HS-5 (cell line): ENCODE measurements at places on chromosomes 12 and 14.
A peak's percentile ranks its signal among the peaks of the same experiment; 100 is the strongest.

DNA sequence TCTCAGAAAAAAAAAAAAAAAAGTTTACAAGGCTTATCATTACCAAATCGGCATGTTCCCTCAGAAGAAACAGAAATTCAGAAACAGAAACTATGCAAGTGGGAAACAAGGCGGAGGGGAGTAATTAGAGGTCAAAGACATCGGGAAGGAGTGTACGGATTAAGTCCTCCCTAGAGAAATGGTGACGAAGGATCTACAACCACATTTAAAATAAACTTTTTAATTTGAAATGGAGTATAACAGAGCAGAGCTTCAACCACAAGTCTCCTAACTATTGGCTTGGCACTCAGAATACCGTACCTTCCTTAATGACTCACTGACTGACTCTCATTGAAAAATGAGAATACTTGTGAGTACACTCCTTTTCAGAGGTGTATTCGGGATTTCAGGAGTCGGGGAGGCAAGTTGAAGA, 908 bp downstream of the ENTPD5 start:
- DNase-seq: peak; percentile 30

GRCh38 chr12:11894890-11895289, 175.8 kb upstream of the BCL2L14 start:
- no peak for DNase-seq

GRCh38 chr14:100679707-100680438, 46.8 kb upstream of the DLK1 start:
- DNase-seq: no peak

- DNase-seq: peak; percentile 16
Measured at GRCh38 chr12:19288603-19289244, 150.6 kb upstream of the AEBP2 start.

DNA sequence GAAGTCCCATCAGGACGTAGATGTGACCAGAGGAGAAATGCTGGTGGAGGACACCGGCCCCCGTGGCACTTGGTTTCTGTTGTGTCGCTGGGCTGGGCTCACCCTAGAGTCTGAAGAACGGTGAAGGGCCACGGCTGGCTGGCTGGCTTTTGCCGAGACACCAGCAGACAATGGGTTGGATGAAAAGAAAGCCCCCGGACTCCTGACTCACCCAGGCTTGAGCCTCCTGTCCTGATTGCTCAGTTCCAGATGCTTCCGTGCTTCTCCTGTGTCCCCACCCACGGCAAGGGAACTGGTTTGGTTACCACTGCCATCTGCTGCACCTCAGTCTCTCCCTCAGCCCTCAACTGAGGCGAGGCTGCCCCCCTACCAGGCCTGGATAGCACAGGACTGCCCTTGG, 10.4 kb upstream of the ENDOU start:
- no peak for DNase-seq

DNA sequence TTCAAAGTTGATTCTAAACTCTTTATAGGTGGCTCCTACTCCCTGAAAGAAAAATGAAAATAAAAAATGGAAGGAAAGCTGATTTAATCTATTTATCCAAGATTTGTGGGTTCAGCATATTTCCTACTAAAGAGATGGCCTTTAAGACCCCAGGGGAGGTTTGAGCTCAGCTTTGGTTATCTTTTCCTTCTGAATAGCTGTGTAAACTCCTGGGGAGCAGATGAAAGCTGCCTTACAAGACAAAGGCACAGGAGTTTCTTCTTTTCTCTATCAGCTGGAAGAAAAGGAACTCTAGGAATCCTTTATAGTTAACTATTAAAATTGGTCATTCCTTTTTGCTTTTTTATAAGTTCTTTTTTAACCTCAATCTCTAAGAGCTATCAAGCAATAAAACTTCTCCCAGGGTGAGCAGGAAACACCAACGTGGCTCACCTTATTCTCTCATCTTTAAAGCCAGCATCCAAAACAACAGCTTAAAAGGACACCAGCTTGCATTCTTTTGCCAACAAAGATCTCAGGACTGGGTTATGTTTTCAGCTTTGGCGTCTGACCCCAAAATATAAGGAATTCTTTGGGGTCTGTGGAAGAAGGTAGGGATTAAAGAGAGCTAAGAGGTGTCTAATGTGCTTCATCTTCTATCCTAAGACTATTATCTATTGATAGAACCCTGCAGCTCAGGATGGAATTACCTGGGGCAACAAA, 371.7 kb upstream of the KITLG start:
- no peak for DNase-seq
